ENCODE measurements at places on chromosomes 5 and 9.

- DNase-seq: no peak
These were observed 138.5 kb upstream of the TAF11L2 start for GRCh38 chr5:17359451-17360011.

DNA sequence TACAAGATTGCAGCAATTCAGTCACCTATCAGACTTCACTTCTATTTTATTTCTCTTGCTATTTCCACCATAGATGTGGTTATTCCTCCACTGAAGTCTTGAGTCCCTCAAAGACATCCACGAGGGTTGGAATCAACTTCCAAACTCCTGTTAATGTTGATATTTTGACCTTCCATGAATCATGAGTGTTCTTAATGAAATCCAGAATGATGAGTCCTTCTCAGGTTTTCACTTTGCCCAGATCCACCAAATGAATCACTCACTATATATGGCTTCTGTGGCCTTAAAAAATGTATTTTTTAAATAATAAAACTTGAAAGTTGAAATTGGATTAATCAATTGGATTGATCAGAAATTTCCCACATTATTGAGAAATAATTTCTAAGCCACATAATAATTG lies 1821.0 kb downstream of the EFNA5 start:
- DNase-seq: no peak

DNA sequence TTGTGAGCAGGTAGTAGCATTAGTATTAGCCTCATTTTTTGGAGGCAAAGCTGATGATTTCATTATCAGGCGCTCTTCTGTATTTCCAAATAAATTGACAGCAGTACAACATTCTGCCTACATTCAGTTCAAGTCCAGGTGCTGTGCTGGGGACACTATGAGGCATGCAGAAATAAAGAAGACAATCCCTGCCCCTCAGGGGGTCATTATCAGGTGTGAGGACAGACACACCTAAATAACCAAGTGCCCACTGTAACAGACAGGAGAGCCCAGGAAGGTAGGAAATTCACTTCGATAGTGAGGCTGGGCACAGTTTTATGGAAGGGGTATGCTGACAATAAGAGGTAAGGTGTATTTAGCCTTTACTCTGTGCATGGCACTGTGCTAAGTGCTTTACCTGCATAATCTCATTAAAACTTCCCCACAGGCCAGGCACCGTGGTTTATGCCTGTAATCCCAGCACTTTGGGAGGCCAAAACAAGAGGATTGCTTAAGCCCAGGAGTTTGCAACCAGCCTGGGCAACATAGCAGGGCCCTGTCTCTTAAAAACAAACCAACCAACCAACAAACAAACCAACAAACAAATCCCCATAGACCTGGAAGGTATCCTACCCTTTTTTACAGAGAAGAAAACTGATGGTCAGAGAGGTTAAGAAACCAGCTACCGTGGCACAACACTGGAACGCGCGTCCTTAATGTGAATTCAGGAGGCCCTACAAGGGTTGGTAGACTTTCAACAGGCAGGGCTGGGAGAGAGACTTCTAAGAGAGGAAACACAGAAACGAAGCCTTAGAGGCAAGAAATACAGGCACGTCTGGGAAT lies 17.5 kb upstream of the GPX3 start:
- DNase-seq: no peak

DNA sequence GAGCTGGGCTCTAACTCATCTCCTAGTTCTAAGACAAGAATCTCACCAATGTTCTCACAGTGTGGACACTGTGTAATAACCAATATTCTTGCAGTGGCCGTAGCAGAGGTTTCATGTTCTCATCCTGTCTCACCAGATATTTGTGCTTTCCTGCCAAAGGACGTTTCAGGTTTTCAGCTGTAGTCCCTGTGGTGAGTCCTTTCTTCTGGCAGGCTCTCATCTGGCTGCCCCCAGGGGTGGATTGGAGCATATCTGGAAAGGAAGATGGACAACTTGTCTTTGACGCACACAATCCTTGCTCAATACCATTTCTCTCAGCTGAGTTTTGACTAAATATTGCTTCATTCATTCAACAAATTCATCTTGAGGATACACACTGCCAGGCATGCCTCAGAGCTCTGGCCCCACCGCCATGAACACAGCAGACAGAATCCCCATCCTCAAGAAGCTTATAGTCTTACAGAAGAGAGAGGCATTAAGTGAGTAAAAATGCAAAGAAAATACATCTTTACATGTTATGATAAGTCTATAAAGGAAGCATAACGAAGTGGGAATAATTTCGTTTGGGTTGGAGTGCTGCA lies 33.8 kb upstream of the NEURL1B start:
- DNase-seq: no peak

All from stimulated activated CD4-positive, alpha-beta T cell treated with anti-CD3 and anti-CD28 coated beads, TNF-alpha, amount 100 ng/mL, for 48 hours (primary cell).